ENCODE measurements at places on chromosomes 2 and 18.

DNA sequence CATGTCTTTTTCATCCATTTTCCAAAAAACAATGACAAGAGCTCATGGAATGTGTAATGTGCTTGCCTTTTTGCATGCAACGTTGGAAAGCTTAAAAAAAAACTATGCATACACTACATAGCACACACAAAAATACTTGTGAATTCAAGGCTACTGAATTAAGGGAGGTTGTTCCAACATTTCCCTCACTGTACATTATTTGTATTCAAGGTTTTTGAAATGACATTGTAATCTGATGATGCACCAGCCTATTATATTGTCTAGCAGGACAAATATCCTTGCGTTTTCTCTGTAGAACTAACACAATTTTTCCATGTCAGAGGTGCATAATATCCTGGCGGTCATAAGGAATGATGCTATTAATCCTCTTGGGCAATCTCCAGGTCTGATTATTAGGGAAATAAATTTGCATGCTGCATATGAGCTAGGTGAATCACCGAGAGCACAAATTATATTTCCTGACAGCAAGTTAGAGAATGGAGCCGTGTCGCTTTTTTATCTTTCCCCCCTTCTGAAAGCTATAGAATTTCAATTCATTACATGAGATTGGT lies 836.9 kb upstream of the FANCL start:
- no peak for DNase-seq

- DNase-seq, result no peak
Measured at GRCh38 chr18:39414009-39414700, 1848.6 kb upstream of the CELF4 start.

GRCh38 chr2:10932345-10933151 lies 20.8 kb downstream of the KCNF1 start:
- DNase-seq, result peak; percentile 38

DNA sequence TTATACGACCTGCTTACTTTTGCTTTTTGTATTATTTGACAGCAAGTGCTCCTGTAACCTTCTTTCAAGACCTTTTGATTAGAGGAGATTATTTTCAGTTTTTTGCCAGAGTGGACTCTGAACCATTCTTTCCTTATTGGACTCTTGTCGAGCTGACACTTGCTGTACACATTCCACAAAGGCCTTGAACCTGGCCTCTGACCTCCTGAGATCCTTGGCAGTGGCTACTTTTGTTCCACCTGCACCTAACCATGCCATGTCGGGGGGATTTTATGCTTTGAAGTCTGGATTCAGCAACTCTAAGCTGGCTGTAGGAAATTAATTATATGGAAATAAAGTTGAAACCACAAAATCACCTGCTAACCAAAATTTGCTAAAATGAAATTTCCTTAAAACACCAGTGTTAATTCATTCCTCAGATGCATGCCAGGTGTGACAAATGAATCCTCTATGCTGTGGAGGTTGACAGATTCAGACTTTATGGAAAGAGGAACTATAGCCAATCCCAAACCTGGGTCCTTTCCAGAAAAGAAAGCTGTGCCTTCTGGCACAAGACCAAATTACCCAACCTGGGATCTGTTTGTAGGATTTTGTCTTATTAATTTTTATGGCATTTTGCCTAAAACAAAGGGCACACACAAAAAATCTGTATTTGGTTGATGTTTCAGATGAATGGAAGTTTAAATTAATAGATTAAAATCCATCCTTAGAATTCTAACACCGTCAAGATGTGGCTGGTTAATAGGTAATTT lies 110.4 kb downstream of the CDC42EP3 start:
- DNase-seq, result no peak

GRCh38 chr2:106581755-106582147 lies 94.6 kb downstream of the CD8B2 start:
- DNase-seq, result no peak

DNA sequence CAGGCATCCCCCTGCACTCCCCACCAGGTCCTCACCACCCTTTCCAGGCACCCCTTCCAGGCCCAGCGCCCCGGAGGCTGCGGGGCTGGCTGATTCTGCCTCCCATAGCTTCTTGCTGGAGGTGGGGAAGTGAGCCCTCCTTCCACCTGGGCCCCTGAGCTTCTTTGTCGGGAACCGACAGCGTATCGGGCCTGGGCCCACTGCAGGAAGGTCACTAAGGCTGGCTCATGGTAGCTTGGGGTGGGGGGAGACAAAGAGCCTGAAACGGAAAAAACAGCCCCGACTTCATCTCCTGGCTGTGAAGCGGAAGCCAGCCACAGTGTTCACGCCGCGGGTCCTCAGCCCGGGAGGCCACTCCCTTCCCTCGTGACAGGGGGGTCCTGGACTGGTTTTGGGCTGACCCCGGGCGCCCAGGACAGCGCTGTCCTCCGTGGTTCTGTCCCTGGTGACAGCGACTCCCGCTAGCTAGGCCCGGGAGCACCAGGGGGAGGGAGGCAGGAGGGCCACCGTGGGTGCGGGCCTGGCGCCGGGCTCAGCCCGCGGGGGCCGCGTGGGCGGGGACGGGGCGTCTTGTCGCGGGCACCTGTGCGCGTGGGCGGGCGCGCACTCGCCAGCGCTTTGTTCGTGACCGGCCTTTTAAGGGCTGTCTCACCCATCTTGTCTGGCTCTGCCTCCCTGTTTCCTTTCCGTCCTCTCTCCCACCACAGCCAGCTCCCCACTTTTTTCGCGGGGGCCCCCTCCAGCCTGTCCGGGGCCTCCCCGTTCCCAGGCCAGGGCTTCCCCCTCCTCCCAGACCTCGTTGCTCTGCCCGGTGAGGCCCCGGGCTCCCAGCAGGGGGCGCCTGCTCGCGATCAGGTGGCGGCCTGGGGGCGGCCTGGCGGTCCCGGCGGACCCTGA lies 64.9 kb downstream of the DNMT3A start:
- peak; percentile 80 for DNase-seq

- no peak for DNase-seq
Measured at GRCh38 chr2:136217996-136218395, 100.0 kb upstream of the CXCR4 start.

Data from right hindlimb (tissue), 1 donor.